Nucleus accumbens (tissue), 56 donors: ENCODE measurements at places on chromosomes 4 and X.

DNA sequence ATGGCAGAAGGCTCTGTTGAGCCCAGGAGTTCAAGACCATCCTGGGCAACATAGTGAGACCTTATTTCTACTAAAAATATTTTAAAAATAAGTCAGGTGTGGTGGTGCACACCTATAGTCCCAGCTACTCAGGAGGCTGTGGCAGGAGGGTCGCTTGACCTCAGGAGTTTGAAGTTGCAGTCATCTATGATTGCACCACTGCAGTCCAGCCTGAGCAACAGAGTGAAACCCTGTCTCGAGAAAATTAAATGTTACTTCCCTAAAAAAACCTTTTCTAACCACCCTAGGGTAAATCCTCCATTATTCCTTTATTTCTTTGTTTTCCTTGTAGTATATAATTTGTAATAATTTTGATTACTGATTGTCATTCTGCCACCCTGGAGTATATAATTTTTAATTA is 7.9 kb downstream of the FAM200B start:
- no peak for DNase-seq

DNA sequence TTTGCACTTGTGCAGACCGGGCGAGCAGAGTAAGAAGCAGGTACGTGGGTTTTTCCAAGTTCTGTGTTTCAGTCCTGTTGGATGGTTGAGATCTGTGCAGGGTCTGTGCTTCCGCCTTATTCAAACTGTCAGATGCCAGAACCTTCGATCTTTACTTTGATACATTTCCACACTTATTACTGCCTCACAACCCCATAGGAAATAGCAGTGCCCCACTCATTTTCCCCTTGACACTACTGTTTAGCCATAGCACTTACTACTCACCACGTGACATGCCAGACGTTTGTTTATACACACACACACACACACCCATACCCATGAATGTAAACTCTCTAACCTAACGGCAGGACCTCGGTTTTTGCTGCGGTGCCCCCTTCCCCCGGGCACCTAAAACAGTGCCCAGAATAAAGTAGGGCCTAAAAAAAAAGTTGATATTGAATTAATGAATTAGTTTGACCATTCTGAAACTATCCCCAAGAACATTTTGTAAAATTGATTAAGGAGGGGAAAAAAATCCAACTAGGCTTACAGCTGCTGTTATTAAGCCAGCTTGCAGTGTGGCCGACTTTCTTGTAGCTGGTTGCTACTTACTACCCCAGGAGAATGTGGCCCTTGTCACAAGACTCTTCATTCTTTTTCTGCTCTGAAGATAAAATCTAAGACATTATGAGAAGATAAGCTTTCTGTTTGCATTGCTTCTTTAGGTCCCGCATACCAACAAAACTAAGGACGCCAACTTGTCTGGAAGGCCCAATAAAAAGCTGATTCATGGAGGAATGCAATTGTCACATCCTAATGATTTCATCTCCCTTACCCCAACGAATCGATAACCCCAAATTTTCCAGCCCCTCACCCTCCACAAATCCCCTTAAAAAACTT is 704 bp upstream of the SEPSECS start:
- DNase-seq = peak; percentile 40

- DNase-seq = no peak
These were observed 685 bp downstream of the COMMD8 start for GRCh38 chr4:47462799-47463234.

DNA sequence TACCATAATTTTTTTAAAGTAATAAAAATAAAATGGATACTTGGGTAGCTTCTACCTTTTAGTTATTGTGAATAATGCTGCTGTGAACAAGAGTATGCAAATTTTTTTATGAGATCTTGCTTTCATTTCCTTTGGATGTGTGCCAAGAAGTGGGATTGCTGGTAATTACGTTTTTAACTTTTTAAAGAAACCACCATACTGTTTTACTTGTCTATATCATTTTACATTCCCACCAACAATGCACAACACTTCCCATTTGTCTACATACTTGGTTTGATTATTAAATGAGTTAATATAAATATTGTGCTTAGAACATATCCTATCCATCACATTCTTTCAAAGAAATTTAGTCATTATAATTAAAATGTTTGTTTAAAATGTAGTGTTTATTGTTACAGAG is 3.9 kb upstream of the SULT1B1 start:
- no peak for DNase-seq

GRCh38 chr4:1002131-1002630 is 9.0 kb upstream of the SLC26A1 start:
- no peak for DNase-seq

DNA sequence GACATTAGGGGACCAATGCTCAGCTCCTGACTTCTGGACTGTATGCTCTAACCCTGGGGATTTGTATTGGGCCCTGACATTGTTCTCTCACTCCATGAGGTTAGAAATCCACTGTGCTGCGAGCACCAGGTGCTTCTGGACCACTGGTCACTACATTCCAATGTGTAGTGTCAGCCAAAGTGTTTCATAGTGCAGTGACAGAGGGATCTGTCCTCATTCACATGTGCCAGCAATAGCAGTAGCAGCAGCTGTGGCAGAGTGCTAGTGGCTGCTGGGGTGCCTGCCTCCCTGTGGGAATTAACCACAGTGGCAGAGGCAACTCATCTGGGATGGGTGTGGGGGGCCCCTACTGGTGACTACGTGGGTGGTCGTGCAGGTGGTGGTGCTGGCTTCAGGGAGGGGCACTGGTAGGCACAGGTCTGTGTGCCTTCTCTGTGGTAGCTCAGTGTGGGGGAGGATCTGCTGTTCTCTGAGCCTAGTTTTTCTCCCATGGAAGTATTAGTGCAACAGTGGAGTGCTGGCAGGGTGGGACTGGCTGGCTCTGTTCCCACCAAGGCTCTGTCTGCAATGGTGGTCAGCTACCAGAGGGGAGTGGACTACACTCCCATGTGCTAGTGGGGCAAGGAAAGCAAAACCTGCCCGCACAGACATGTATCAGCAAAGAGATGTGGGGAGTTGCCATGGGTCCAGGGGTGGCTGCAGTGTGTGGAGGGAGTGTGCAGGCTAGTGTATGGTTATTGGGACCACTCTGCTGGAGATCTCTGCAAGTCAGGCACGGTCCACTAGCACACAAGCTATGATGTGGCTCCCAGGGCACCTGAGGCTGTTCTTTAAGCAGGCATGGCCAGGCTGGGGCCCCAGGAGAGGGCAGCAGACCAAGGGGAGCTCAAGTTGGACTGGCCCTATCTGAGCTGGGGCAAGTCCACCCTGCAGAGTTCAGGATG is 78.5 kb downstream of the SCLT1 start:
- DNase-seq = no peak

GRCh38 chr4:70577220-70577927 is 14.7 kb upstream of the AMBN start:
- no peak for DNase-seq

- no peak for DNase-seq
These were observed 28.2 kb upstream of the MID1 start for GRCh38 chrX:10648614-10649013.

GRCh38 chrX:48509245-48509590 is 426 bp downstream of the PORCN start:
- no peak for DNase-seq

DNA sequence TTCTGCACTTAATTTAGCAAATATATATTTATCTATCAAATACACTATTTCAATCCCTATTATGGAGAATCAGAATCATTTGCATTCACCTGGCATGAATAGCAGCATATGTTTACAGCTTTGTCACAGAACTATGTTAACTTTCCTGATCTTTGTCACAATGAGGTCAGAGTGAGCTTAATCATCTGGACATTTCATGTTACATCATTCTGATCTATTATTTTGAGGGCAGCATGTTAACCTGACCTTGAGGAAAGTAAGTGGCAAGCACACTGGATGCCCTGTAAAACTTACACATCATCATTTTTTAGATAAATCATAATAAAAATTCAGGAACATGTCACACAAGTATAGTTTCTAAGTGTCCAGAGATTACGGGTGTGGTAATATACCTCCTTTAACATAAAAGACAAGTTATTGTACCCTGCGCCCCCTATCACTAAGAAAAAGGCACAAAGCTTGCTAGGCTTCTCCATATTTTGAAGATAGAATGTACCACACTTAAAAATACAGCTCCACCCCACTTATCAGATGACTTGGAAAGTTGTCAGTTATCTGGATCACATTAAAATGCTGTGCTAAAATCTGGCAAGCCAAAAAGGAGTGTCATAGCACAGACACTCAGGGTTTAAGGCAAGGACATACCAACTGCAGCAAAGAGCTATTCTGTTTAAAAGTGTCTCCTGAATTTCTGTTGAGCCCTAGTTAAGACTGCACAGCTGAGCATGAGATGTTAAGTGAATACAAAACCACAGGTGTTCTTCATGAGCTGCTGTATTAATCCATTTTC is 182.7 kb upstream of the FAT4 start:
- no peak for DNase-seq

DNA sequence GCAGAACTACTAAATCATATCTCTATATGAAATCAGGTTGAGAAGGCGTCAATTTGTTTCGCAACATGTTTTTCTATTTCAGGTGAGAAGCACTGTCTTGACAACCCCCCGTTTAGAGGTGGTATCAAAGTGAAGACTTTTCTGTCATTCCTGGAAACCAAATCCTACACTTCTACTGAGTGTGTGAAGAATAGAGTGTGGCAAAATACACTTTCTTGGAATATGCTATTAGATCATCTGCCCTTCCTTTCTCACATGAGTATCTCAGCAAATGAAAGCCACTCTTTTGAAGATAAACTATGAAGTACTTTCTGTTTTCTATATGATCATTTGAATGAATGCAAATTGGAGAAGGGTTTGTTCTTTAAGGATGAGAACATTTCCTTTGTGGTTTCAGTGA is 174.0 kb upstream of the FMR1 start:
- no peak for DNase-seq

DNA sequence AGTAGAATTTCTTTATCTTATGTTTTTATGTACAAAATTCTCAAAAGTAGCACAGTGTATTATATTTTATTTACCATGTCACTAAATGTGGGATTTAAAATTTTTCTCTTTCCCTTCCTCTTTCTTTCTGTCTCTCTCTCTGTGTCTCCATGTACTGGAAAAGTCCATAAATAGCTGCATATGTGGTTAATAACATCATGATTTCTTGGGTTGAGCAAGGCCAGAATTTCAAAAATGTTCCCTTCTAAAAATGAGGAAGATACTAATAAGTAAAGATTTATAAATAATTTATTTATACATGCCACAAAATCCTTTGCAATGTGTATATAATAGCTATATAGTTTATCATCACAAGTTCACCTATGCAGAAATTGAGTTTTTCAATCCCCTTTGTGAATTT is 29.1 kb upstream of the DKK2 start:
- DNase-seq = no peak

DNA sequence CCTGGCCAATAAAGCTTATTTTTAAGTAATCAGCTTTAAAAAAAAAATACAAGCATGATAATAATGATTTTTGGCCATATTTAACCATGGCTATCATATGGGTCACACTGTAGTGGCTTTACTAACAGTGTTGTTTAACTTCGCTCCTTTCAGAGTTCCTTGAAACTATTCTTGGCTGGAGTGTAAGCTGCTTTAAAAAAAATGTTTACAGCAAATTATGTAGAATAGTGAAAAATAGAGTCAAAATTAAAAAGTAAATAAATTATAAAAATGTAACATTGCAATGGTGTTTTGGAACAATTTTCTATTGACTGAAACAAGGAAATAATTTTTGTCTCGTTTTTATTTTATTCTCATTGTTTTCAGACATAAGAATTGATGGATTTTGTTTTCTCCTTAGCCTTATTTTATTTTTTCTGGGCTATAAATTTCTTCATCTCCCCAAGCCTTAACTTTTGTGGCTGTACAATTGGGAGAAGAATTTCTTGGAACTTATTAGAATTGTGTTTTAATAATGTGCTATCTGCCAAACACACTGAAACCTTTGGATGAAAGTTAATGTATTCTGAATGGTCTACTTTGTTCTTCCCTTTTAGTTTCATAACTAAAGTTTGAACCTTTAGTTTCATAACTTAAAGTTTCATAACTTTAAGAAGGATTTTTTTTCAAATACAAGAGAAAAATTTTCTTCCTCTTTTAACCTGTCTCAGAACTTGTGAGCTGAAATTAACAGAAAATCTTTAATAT is 182.0 kb downstream of the ARHGAP24 start:
- no peak for DNase-seq

DNA sequence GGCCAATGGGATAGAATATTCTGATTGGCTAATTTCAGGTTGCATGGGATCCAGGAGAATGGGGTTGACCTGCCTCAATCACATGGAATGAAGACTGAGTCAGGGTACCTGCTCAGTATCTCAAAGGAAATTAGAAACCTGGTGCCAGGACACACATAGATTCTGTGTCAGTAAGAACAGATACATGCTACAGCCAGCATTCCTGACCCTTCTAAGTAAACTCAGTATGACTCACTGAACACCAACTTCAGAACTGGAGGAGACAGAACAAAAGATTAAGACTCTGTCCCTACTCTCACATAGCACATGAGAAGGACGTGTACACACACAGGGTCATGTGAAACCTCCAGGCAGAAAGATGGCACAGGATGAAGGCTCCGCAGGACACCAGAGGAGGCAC is 54.5 kb downstream of the FAM184B start:
- no peak for DNase-seq

DNA sequence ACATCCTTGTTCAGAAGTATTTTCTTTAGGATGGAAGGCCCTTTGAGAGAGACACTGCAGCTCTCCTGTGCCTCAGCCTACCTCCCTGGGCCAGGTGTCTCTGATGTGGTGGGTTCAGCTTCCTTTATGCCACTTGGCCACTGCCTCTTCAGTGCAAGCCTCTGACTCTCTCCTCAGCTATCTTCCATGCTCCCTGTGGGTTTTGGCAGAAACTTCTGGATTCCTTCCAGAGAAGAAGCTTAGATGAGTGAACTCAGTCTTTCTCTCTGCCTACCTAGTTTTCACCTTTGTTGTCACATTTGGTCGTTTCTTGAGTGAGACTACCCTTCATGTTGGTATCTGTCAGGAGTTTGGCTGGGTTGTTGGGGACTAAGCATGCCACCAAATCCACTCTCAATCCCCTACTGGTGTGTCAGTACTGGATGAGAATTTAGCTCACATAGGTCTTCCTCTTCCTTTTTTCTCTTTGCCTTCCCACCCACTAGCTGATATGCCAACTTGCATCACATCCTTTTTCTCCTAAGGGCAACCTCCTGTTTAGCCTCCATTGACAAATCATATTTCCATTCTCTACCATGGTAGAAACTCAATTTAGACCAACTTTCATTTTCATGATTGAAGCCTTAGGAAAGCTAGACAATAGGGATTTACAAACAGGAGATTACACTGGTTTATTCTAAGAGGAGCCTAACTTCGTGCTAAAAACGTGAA is 32.0 kb downstream of the IL15 start:
- DNase-seq = no peak

DNA sequence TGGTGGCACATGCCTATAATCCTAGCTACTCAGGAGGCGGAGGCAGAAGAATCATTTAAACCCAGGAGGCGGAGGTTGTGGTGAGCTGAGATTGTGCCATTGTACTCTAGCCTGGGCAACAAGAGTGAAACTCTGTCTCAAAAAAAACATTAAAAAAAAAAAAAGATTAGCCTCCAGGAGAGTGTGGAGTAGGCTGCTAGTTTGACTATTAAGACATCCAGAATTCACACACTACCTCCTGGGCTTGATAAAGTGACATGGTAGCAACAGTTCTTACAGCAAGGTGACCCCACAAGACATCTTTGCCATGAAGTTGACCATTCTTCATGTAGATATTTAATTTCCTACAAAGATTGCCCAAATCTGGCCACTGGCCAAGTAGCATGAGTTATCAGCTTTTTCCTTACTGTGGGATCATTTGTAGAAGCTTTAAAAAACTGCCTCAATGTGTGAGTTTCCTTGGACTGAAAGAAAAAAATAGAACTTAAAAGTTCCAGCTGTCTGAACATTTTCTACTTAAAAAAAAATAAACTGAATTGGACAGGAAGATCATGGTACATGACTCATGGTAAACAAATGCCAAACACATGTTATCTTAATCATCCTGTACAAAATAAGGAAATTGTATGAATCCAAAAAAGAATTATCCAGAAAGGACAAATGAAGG is 35.3 kb upstream of the SPRY1 start:
- DNase-seq = no peak
